Osteocyte (in vitro differentiated cells): ENCODE measurements at places on chromosomes 3 and 15. TPM values are rescaled to one million over a fixed set of nuclear protein-coding genes. Genes with fewer than 3 reads are reported as not detected.
A peak's percentile ranks its signal among the peaks of the same experiment; 100 is the strongest.

GRCh38 chr15:59491062-59491461 is 53.1 kb downstream of the FAM81A start:
- H3K27me3 ChIP-seq, result peaks cover 28% of the 10 kb centered on the region
- no peak overlapping the region for H3K4me3 ChIP-seq
- no peaks in the 10 kb centered on the region for H3K36me3 ChIP-seq
- no peak overlapping the region for H3K27ac ChIP-seq
- peaks cover 7% of the 10 kb centered on the region for H3K4me1 ChIP-seq

DNA sequence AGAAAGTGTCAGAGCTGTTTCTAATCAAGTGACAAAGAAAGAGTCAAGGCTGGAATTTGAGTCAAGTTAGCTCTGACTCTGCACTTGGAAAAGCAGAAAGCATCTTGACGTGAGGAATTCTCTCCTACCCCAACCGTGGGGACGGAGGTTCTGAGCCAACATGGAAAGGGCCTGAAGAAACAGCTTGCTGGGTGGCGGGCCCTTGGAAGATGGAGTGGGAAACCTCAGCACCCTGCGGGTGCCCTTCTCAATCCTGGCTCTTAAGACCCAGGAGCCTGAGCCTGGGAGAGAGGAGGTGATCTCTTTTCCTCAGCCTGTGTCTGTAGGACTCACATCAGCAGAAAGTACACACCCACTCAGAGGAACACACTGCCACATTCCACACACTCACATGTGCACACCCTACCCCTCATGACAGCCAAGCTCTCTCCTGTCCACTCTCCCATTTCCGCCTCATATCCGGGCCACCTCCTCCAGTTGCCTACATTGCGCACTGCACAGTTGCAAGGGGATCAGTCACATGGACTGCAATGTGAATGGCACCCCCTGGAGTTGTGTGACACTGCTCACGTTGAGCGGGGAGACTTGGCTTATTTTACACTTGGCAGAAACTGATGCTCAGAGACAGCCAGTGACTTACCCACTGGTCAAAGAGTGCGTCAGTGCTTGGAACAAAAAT is 101.5 kb upstream of the SLC6A6 start:
- H3K36me3 ChIP-seq, result no peaks in the 10 kb centered on the region
- H3K4me1 ChIP-seq, result peaks cover 17% of the 10 kb centered on the region
- no peak overlapping the region for H3K27ac ChIP-seq
- H3K27me3 ChIP-seq, result peaks cover 8% of the 10 kb centered on the region
- H3K4me3 ChIP-seq, result no peak overlapping the region
- DNase-seq, result no peak

GRCh38 chr3:130389743-130390478 is 44.4 kb downstream of the COL6A5 start:
- H3K36me3 ChIP-seq, result no peaks in the 10 kb centered on the region
- no peak overlapping the region for H3K4me3 ChIP-seq
- H3K27ac ChIP-seq, result no peak overlapping the region
- peaks cover 7% of the 10 kb centered on the region for H3K27me3 ChIP-seq
- DNase-seq, result no peak

GRCh38 chr3:39272191-39272590 is 7.6 kb downstream of the CX3CR1 start:
- no peaks in the 10 kb centered on the region for H3K36me3 ChIP-seq
- H3K27ac ChIP-seq, result no peak overlapping the region
- H3K4me3 ChIP-seq, result no peak overlapping the region
- no peak for DNase-seq

DNA sequence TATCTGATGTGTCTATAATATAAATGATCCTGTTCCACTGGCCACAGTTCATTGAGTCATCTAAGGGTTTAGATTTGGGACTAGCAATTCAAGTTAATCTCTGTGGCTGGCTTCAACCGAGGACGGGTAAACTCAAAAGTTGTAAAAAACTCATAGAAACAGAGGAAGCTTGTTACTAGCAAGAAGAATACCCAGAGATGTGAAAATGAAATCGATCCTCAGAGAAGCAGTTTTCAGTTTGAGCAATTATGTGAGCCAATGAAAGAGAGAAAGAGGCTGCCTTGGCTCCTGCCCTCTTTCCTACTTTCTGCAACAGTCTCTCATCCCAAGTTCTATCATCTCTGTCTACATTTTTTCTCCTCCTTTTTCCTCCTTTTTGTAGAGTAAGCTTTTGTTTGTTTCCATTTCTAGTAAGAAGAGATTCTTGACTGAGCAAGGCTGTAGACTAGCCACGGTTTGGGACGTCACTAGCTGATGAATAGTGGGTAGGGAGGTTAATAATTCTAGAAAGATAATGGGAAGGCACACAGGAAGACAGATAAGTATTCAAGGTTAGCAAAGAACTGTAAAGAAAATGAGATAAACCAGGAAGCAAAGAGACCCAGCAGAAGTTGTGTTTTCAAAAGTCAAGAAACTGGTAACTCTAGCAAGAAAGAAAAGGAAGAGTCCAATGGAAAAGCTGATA is 298.9 kb upstream of the NR2F2 start:
- DNase-seq, result no peak
- H3K4me1 ChIP-seq, result peaks cover 7% of the 10 kb centered on the region
- no peak overlapping the region for H3K27ac ChIP-seq
- no peaks in the 10 kb centered on the region for H3K36me3 ChIP-seq

DNA sequence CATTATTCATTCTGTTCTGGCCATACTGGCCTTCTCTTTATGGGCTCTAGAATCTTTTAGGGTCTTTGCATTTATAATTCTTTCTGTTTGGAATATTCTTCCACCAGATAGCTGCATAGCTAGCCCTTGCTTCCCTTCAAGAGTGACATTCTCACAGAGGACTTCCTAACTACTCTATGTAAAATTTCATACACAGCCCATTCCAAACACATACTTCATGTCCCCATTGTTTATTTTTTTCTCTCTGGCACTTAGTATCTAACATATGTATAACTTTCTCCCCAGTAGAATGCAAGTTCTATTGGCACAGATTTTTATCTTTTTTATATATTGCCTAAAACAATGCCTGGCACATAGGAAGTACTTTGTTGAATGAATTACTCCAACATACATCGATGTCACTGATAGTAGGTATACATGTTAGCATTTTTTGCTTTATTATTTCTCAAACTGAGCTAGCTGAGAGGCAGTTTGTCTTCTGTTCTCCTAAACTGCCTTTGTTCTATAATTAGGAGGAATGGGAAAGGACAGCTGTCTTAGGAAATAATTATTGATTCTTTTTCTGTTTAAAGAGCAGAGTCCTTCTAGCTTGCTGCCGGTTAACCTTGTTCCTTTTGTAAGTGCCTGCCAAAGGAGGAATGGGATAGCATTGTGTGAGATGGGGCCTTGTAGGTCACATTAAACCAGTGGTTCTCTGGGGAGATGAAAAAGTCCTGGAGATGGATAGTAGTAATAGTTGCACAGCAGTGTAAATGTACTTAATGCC is 7.9 kb downstream of the FAM162A start:
- H3K27ac ChIP-seq, result no peak overlapping the region
- H3K4me3 ChIP-seq, result no peak overlapping the region
- H3K4me1 ChIP-seq, result peaks cover 3% of the 10 kb centered on the region
- no peak for DNase-seq
- peaks cover 10% of the 10 kb centered on the region for H3K36me3 ChIP-seq

- H3K27ac ChIP-seq, result peak overlapping the region; percentile 92
- H3K36me3 ChIP-seq, result no peaks in the 10 kb centered on the region
- peaks cover 54% of the 10 kb centered on the region for H3K4me1 ChIP-seq
- peak; percentile 88 for DNase-seq
- H3K4me3 ChIP-seq, result no peak overlapping the region
- H3K27me3 ChIP-seq, result no peaks in the 10 kb centered on the region
Observed at GRCh38 chr3:73786321-73786807, 161.6 kb upstream of the PDZRN3 start.

GRCh38 chr3:39065197-39065596 is 13.4 kb downstream of the WDR48 start:
- no peak overlapping the region for H3K27ac ChIP-seq
- DNase-seq, result no peak
- H3K4me1 ChIP-seq, result peaks cover 5% of the 10 kb centered on the region
- no peak overlapping the region for H3K4me3 ChIP-seq
- H3K27me3 ChIP-seq, result no peaks in the 10 kb centered on the region

GRCh38 chr3:191262650-191263049 is 63.6 kb downstream of the OSTN start:
- no peak for DNase-seq
- H3K4me1 ChIP-seq, result peaks cover 18% of the 10 kb centered on the region
- no peak overlapping the region for H3K4me3 ChIP-seq
- H3K36me3 ChIP-seq, result no peaks in the 10 kb centered on the region

DNA sequence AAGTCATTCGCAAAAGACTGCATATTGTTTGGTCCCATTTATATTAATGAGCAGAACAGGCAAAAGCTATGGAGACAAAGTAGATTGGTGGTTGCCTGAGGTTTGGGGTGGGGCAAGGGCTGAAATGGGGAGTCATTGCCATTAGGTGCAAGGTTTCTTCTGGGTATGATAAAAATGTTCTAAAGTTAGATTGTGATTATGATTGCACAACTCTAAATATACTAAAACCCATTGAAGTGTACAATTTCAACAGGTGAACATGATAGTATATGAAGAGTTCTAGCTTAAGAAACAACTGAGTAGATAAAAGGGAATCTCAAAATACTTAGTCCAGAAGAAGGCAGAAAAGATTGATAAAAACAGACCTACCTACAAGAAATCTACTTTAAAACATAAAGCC is 56.7 kb downstream of the PAK2 start:
- no peak overlapping the region for H3K27ac ChIP-seq
- peaks cover 19% of the 10 kb centered on the region for H3K4me1 ChIP-seq
- no peak overlapping the region for H3K4me3 ChIP-seq

GRCh38 chr15:65758242-65758641 is 33.9 kb downstream of the DENND4A start:
- H3K36me3 ChIP-seq, result peaks cover 8% of the 10 kb centered on the region
- no peak overlapping the region for H3K4me3 ChIP-seq
- no peak for DNase-seq
- H3K27me3 ChIP-seq, result no peaks in the 10 kb centered on the region
- H3K27ac ChIP-seq, result no peak overlapping the region
- H3K4me1 ChIP-seq, result peaks cover 10% of the 10 kb centered on the region

DNA sequence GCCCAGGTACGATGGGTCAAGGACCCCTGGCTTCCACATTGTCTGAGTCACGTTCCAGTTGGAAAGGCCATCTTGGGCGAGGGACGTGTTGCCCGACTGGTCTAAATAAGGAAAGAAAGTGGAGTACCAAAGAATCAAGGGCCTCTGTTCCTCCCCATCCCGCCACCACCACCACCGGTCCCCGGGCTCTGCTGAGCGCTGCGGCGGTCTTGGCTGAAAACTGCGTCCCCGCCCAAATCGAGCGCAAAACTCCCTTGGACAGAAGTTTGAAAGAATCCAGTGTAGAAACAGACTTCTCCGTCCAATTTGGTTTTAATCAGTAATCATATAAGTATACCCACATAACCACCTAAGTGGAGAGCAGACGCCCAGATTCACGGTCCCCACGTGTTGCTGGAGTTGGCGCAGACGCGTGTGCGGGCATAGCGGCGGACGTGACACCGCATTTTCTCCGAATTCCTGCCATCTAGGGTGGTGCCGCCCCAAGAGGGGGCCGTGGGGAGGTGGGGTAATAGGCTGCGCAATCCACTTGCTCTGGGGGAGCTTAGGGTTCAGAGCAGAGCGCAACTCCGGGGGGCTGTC is 243.8 kb upstream of the TOPAZ1 start:
- peak overlapping the region; percentile 70 for H3K27ac ChIP-seq
- no peaks in the 10 kb centered on the region for H3K36me3 ChIP-seq
- peaks cover 47% of the 10 kb centered on the region for H3K27me3 ChIP-seq
- peaks cover 53% of the 10 kb centered on the region for H3K4me1 ChIP-seq
- H3K4me3 ChIP-seq, result peak overlapping the region; percentile 79

- H3K27ac ChIP-seq, result no peak overlapping the region
- no peak for DNase-seq
- H3K36me3 ChIP-seq, result peaks cover 3% of the 10 kb centered on the region
- H3K4me1 ChIP-seq, result peaks cover 9% of the 10 kb centered on the region
Observed at GRCh38 chr3:62187022-62187431, 186.3 kb downstream of the FEZF2 start.

GRCh38 chr15:25137013-25137412 is 182.2 kb downstream of the SNRPN start:
- no peaks in the 10 kb centered on the region for H3K4me1 ChIP-seq
- no peak overlapping the region for H3K27ac ChIP-seq
- H3K36me3 ChIP-seq, result peaks cover 8% of the 10 kb centered on the region
- no peak for DNase-seq

DNA sequence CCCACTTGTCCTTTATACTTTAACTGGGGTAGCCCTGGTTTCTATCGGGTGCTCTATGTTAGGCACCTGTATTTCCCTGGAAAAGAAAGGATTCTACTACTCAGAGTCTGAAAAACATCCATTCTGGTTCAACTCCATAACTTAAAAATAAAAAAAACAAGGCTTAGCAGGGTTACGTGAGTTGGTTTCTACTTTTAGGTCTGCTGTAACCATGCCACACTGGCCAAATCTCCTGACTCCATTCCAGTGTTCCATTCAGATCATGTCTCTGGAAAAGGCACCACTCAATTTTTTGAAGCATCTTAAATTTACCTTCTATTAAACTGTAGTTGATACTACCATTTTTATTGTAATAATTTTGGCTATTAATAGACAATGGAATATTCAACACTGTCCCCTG is 62.1 kb downstream of the CAPN3 start:
- no peaks in the 10 kb centered on the region for H3K27me3 ChIP-seq
- peaks cover 68% of the 10 kb centered on the region for H3K36me3 ChIP-seq
- H3K4me1 ChIP-seq, result no peaks in the 10 kb centered on the region
- H3K27ac ChIP-seq, result no peak overlapping the region

DNA sequence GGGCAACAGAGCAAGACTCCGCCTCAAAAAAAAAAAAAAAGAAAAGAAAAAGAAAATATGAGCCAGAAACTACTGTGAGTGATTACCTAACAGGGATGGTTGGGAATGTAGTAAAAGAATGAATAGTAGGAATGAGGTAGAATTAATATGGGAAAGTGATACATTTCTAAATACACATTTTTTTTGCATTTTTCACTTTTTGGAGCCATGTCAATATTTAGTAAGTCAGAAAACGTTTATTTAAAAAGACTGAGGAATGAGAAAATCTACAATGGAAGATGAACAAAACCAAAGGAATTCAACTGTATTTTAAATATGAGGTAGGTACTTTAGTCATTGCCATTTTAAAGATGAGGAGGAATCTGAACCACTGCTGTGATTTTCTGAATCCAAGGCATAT is 817.2 kb upstream of the CADM2 start:
- DNase-seq, result no peak
- no peaks in the 10 kb centered on the region for H3K36me3 ChIP-seq
- H3K4me3 ChIP-seq, result no peak overlapping the region
- H3K4me1 ChIP-seq, result peaks cover 7% of the 10 kb centered on the region
- no peaks in the 10 kb centered on the region for H3K27me3 ChIP-seq
- H3K27ac ChIP-seq, result no peak overlapping the region

The GHSR gene
- total RNA-seq, result not detected in 2 replicates

The LARP6 gene
- total RNA-seq, result 119 and 123 TPM in 2 replicates

The ITIH3 gene
- 0.59 and 0.78 TPM in 2 replicates for total RNA-seq

The FHIT gene
- total RNA-seq, result 1.6 and 2.3 TPM in 2 replicates

The CSTA gene
- not detected in 2 replicates for total RNA-seq

The LYZL4 gene
- total RNA-seq, result not detected in 2 replicates

The BMF gene
- 39.3 and 46.6 TPM in 2 replicates for total RNA-seq

The GOLGA8T gene
- total RNA-seq, result 0.94 TPM in 1 of 2 replicates, not detected in the other

The TMC3 gene
- total RNA-seq, result not detected in 2 replicates

The CD276 gene
- total RNA-seq, result 147 and 153 TPM in 2 replicates
